ENCODE measurements at places on chromosomes 3 and 15. TPM values are rescaled to one million over a fixed set of nuclear protein-coding genes. Genes with fewer than 3 reads are reported as not detected.

The CD200R1 gene
- polyA plus RNA-seq: 1.6 TPM

- H3K36me3 ChIP-seq: no peaks in the 10 kb centered on the region
- H3K27me3 ChIP-seq: no peaks in the 10 kb centered on the region
- no peaks in the 10 kb centered on the region for H3K4me1 ChIP-seq
- H3K27ac ChIP-seq: no peak overlapping the region
- DNase-seq: no peak
Observed at GRCh38 chr15:96181873-96182301, 148.6 kb upstream of the NR2F2 start.

DNA sequence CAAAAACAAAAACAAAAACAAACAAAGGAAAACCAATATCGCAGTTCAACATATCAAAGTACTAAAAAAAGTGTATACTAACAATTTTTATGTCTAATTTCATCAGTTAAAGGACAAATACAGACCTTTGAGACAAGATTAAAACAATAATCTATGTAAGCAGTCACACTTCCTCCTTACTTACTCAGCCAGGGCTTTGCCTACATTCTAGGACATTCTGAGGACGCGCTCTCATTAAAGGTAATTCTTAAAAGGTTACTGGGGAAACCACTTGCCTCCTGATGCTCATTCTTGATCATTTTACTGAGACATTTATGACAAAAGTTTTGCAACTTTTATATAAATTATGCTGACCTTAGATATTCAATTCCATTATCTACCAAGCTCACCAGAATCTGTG, 93.4 kb downstream of the CBLB start:
- no peaks in the 10 kb centered on the region for H3K36me3 ChIP-seq
- no peaks in the 10 kb centered on the region for H3K4me1 ChIP-seq
- H3K27me3 ChIP-seq: no peaks in the 10 kb centered on the region
- DNase-seq: no peak
- H3K27ac ChIP-seq: no peak overlapping the region

DNA sequence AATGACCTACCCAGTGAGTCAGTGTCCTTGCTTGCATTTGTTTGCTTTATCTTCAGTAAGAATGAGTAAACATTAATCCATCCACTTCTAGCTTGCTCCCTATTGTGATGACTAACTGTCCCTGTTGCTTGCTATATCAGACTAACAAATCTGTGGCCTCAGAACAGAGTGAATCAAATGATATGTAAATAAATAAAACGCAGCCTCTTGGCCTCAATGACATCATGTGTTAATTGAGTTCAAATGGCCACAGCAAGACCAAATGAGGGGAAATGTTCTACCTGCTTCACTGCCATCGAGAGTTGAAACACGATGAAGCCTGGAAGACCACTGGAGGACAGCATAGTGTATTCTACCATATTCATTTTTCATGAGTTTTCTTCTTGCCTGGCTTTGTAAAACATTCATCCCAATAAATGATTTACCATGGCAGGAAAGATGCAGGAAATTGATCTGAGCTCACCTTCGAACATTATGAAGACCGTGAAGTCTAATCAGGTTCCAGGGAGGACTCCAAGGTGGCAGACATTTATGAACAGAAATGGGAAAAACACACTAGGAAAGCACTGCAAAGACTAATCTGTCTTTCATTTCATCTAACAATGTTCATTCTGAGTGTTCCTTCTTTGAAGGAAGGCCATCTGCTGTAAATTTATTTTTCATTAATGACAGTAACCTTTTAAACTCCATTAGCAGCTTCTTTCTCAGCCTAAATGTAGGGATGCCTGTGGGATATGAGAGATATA, 1144.5 kb downstream of the TUSC7 start:
- no peaks in the 10 kb centered on the region for H3K36me3 ChIP-seq
- H3K27me3 ChIP-seq: no peaks in the 10 kb centered on the region
- H3K4me1 ChIP-seq: no peaks in the 10 kb centered on the region
- DNase-seq: no peak
- H3K27ac ChIP-seq: no peak overlapping the region

DNA sequence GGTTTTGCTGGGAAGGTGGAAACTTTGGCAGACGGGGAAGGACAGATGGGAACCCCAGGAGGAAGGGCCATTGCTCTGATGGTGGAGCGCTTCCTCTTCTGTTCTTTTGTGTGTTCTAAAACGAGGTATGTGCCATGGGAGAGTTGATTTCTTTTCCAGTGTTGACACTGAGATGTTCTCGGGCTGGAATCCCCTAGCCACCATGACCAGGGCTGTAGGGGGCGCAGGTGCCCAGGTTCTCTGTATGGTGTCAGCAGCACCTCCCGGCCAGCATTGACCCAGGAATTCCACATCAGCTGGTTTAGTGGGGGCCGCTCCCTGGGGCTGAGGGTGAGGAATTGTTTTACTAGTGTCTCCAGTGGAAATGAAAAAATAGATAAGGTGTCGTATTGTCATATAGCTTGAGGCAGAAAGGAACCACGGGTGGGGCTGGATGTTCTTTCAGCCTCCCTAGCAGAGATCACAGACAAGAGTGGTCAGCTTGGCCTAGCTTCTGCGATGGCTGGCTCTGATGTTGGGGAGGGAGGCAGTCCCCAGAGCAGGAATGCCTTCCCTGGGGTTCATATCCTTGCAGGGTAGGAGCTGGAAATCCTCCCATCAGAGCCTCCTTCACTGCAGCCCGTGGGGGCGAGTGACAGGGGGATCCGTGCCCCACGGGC, 34.2 kb upstream of the ACAD9 start:
- peak overlapping the region; percentile 74 for H3K27ac ChIP-seq
- H3K27me3 ChIP-seq: no peaks in the 10 kb centered on the region
- peaks cover 63% of the 10 kb centered on the region for H3K4me1 ChIP-seq
- no peaks in the 10 kb centered on the region for H3K36me3 ChIP-seq
- peak overlapping the region; percentile 28 for H3K4me3 ChIP-seq
- DNase-seq: no peak
